ENCODE measurements at places on chromosomes 7 and 10.

GRCh38 chr10:108822026-108822425, 1101.3 kb downstream of the XPNPEP1 start:
- no peak for DNase-seq

DNA sequence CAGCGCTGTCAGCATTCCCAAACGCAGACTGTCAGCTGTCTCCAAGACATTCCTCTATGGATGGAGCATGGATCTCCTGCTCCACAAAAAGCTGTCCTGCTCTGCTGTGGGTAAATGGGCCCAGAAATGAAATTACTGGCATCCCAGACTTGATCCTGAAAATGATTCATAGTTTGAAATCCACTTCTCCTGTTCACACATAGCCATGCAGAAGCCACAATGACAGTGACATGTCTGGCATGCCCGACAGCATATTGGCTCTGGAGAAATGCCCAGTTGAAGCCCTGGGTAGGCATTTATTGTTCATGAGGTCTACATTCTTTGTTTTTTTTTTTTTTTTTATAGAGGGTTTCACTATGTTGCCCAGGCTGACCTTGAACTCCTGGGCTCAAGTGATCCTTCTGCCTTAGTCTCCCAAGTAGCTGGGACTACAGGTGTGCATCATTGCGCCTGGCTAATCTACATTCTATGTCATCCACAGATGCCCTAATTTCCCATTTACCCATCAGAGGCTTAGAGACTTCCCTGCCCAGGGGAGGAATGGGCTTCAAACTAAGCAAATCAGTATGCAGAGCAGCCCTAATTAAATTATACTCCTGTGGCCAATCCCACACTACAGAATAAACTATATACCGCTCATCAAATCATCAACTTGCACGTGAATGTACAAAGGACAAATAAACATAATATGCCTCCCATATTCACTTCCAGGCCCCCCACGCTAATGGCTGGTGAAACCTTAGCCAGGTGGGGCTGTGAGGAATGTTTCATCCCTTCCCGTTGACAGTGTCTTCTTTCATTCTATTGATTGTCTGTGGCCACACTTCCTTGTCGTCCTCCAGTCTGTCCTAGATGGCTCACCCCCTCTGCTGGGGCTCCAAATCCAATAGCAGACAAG, 61.8 kb upstream of the EEPD1 start:
- DNase-seq: no peak

DNA sequence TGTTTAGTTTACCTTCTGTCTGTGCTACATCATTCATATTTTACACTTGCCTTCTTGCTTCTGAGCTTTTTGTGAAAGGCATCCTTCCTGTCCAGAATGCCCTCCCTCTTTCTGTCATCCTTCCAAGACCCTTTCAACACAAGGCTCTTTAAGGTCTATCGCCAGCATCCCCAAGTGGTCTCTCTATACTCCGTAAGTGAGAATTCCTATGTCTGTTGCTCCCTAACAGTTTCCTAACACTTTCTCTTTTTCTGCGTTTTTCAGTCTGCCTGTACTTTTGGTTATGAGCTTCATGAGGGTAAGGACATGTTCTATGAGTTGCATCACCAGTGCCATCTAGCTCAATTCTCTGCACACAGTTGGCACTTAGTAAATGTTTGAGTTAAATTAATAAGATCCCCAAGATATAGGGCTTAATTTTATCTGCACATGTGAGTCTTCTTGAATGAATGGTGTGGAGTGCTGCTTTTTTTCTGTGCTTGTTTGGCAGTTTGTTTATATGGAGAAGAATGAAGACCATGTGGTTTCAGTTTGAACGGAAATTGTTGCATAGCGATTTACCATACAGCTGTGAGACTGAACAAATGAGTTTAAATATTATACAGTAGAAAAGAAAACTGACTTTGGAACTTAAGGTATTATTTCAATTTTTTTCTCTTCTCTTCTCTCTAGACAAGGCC, 29.4 kb downstream of the RABGEF1 start:
- no peak for DNase-seq

GRCh38 chr10:86205306-86206239, 161.0 kb downstream of the GRID1 start:
- no peak for DNase-seq

GRCh38 chr10:83122336-83122735, 1017.0 kb upstream of the GHITM start:
- DNase-seq: no peak

GRCh38 chr10:113019096-113019495, 69.0 kb downstream of the TCF7L2 start:
- no peak for DNase-seq

DNA sequence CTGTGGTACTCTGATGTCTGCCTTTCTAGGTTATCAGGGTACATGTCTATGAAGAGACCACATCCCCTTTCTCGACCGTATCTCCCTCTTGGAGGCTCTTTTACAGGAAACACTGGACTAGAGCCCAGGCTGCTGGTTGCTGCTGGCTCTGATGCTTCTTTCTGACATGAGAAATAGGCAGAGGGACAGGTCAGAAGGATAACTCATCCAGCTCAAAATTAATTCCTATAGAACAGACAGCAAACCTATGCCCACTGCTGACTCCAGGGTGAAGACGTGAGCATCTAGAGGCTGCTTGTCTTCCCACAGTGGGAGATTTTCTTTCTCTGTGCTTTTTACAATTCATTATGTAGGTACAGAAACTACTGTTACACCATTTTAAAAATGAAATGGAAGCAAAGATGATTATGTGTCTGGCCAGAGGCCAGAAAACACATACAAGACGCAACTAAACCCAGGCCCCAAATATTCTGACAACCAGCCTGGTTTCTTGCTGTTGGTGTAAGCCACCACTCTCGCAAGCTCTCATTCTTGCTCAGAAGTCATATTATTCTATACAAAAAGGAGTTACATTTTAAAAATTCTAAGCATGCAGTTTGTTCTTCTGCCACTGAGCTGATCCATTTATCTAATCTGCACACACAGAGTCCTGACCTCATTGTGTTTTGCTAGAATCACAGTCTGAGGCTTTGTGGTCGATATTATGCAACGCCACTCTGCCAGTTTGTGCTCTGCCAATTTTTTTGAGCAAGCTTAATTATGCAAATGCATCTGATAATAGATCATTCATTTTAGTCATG, 424.3 kb downstream of the KIF20B start:
- no peak for DNase-seq

DNA sequence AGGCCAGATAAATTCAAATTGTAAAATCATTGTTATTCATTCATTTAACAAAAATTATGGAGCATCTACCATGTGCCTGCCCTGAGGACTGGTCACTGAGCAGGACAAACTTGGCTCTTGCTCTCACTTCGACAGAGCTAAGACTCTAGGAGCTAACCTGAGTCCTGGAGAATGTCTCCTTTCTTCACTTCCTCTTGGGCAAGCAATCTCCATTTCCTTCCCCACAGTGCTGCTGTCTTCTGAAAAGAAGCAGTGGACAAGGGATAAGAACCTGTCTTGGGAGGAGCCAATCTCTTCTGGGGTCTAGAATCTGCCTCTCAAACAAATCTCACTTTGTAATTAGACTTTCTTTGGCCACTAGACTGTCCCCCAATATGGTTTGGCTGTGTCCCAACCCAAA, 76.2 kb upstream of the PLXNA4 start:
- DNase-seq: no peak

DNA sequence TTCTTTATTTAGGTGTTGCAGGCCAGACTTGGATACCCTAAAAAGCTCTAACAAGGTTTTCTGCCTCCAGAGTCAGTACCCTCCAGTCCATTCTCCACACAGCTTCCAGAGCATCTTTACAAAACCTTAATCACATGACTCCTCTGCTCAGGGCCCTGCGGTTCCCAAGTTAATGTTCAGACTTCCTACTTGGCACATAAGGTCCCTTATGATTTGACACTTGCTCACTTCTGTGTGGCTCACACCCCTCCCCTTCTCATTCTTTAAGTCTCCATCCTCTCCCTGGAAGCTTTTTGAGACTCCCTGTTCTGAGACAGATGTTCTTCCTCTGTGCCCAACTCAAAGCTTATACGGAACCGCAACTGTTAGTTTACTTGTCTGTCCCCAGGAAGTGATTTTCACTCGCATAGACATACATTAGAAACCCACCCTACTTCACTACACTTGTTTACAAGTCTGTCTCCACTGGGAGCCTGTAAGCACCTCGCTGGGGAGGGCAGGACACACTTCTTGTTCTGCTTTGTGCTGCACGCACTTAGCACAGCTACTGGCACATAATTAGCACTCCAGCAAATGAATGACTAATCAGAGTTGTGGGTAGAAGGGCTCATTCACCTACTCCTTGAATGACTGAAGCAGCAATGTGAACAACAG, 154.3 kb upstream of the LAMB4 start:
- DNase-seq: no peak

- DNase-seq: no peak
Observed at GRCh38 chr10:118102121-118102520, 55.4 kb upstream of the RAB11FIP2 start.

- DNase-seq: peak; percentile 21
Observed at GRCh38 chr10:34523017-34523767, 291.9 kb downstream of the PARD3 start.

- peak; percentile 81 for DNase-seq
Observed at GRCh38 chr7:2037808-2038522, 194.8 kb downstream of the MAD1L1 start.

- peak; percentile 43 for DNase-seq
Observed at GRCh38 chr10:93199191-93199751, 125.6 kb downstream of the CYP26A1 start.

GRCh38 chr7:155483868-155484325, 26.0 kb downstream of the EN2 start:
- no peak for DNase-seq

DNA sequence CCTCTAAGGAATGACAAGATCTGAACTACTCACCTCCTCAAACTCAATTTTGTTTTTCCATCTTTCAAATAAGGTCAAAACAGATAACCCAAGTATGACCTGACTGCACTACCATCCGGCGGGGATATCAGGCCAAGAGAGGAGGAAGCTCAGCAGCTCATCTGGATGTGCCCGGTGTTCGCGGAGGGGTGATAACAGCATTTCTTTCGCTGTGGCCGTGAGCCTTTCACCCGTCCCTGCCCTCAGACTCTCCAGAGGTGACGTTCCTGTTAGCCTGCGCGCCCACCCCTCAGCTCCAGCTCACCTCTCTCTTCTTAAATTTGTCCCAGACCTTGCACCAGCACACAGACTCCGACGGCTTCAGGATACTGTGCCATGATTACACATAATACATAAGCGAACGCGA, 526 bp downstream of the ZNF248 start:
- DNase-seq: peak; percentile 46

DNA sequence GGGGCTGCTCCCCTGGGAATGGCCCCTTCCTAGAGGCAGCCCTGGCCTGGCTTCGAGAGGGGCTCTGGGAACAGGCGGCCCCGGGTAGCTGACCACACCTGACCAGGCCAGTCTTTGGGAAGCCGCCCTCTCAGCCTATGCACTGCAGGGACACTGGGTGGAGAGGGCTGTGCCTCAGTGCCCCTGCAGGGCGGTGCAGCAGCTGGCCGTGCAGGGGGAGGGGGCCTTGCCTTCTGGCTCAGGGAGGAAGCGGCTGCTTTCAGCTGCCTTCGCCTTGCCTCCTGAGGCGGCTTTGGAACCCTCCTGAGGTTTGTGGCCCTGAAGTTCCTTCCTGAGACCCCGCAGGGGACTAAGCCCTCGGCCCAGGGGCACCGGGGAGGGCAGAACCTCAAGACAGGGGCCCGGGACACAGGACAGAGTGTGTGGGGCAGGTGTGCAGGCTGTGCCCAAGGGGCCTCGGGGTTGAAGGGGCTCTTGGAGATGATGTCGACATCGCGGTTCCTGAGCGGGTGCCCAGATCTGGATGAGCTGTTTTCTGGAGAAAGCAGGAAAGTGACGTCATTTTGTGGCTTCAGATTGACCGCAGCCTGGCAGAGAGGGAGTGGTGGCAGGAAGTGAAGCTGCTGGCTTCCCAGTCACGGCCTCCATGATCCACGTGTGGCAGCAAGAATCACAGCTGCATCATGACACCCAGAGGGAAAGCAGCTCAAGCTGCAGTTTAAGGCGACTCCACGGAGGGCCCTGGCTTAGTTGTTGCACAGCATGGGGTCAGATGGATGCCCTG, 17.7 kb downstream of the ADAM8 start:
- DNase-seq: peak; percentile 59

GRCh38 chr7:10908600-10908999, 65.1 kb upstream of the PHF14 start:
- DNase-seq: no peak

DNA sequence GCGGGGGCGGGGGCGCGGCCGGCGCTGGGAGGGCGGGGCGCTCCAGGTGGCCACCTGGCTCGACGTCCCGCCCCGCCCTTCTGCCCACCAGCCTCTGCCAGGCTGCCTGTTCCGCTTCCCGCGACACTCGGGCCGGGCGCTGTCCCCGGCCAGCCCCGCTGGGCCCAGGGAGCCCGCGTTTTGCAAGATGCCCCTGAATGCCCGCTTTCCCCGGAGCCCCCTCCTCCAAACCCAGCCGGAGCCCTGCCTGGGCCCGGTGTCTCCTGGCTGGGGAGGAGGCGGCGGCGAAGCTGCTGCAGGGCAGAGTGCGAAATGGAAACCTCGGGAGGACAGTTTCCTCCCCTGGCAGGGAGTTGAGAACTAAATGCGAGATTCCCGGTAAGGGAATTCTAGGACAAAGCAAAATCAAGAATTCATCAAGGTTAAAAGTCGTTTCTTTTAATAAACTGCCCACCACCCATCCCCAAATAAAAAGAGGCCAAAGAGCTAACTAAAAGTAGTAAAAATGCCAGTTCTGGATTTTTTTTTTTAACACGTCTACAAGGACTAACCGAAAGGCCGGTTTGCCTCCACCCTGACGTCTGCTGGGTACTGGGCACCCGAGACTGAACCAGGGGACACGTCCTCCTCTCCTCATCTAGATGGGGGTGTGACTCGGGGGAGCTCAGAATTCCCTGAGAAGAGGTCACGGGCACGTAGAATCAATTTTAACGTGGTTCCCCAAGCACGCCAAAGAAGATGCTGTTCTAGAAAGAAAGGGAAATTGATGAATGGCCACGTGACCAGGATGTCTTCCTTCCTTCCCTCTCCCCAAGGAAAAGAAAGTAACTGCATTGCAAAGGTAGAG, 200.4 kb upstream of the NFE2L3 start:
- DNase-seq: no peak

DNA sequence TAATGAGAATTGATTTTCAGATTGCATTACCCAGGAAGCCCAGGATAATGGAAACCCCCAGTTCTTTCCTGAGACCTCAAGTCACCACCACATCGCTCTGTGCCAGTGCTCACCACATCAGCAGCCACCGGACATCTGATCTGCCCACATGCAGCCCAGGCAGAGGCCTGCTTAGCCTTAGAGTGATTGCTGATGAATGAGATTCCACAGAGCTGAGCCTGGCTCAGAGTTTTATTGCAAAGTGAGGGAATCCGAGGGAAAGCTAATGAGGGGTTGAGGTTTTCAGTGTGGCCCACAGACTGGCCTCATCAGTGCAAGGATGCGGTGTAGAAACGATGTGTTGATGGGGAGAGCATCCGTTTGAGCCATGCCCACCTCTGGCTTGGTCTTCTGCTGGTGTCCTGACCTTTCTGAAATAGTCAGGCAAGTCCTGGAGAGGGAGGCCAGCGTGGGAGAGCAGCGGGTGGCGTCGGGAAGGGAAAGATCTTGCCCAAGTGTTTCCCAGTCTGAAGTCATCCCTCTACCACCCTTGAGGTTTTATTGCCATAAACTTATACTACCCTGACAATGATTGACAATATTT, 120.3 kb downstream of the ITIH5 start:
- DNase-seq: no peak

GRCh38 chr7:35551321-35552081, 143.4 kb downstream of the HERPUD2 start:
- DNase-seq: peak; percentile 22

- DNase-seq: peak; percentile 73
Observed at GRCh38 chr7:2554661-2555111, 638 bp downstream of the BRAT1 start.

All from NAMALWA (cell line).